ENCODE measurements at places on chromosomes 16 and 17.

DNA sequence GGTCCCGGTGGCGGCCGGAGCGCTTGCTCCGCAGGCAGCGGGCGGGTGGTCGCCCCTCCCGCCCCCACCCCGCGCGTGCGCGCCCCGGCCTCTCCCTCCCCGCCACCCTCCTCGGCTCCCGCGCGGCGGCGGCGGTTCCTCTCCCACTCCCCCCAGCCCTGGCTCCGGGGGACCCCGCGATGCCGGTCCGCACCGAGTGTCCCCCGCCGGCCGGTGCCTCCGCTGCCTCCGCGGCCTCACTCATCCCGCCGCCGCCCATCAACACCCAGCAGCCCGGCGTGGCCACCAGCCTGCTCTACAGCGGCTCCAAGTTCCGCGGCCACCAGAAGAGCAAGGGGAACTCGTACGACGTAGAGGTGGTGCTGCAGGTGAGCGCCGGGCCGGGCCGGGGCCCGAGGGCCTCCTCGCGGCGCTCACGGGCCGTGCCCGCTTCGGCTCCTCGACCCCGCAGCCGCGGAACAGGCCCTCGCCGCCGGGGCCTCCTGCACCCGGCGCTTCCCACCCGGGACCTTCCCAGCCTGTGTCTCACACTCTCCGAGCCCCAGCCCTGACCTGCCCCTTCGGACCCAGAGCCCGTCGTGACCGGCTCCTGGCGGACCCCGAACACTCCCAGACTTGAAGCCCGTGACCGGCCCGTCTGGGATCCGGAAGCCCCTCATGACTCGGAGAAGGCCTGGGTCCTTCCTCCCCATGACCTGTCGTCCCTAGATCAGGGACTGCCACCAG lies 490 bp downstream of the GID4 start:
- DNase-seq = peak; percentile 53

GRCh38 chr17:72580321-72581127 lies 459.7 kb downstream of the SOX9 start:
- no peak for DNase-seq

DNA sequence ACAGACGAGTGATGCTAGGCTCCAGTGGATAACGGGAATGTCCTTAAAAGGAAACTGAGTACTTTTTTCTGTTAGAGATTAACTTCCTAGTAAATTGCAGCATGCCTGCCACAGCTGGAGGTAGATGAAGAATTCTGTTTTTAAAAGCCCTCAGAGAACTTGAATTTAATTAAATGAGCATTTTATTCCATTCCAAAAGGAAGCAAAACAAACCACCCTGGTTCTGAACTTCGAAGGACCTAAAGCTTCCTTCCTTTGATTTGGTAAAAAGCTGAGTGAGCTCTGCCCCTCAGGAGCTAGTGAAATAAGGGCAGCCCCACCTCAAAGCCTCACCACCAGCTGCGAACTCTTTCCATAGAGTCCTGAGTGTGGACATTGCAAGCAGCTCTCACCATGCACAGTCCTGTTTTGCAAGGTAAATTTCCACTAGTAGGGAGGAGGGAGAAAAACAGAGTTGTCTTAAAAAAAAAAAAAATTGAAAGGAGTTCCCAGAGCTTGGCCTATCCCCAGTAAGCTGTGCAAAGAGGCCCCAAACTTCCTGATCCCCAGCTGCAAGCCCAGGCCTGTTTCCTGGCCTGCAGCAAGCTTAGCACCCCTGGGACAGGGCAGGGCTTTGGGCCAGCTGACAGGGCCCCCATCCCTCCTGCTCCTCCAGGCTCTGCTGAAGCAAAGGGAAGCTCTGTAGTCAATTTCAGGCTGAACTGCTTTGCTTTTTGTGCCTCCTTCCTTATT lies 11.2 kb downstream of the CHD9NB start:
- DNase-seq = no peak

- no peak for DNase-seq
These were observed 26.8 kb downstream of the GNA13 start for GRCh38 chr17:65029605-65030336.

- no peak for DNase-seq
These were observed 23.3 kb upstream of the CCL1 start for GRCh38 chr17:34386343-34386696.

DNA sequence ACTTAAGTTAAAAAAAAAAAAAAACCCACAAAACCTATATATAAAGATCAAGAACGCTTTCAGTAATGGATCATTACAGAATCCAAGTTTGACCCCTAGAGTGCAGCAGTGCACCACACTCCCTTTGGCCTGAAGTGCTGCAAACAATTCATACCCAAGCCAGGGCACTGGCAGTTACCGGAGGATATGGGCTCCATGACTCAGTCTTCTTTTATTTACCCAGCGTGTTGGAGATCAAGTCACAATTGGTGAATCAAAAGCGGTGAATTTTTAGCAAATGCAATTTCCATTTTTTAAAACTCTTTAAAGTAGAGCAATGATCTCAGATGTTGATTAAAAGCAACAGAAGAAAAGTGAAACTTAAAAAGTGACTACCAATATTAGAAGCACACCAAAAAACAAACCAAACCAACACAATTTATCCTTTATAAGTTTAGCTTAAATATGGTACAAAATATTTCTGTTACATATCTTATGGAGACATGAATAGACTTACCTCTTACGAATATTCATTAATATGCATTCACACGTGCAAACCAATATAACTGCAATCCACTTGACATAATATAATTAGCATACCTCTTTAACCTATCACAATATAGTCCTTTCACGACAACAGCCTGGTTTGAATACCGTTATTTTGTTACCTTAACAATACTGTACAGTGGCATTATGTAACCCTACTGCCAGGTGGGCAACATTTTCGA lies 46.3 kb downstream of the ZNF652 start:
- peak; percentile 79 for DNase-seq

- DNase-seq = no peak
These were observed 303.9 kb downstream of the C16orf95 start for GRCh38 chr16:87012954-87013938.
